Transverse colon (tissue), 4 donors: ENCODE measurements at places on chromosomes 6 and 20.

- no peak for DNase-seq
Observed at GRCh38 chr20:44610313-44610962, 28.1 kb downstream of the PKIG start.

GRCh38 chr6:163738725-163739407 is 324.3 kb downstream of the QKI start:
- DNase-seq = no peak

DNA sequence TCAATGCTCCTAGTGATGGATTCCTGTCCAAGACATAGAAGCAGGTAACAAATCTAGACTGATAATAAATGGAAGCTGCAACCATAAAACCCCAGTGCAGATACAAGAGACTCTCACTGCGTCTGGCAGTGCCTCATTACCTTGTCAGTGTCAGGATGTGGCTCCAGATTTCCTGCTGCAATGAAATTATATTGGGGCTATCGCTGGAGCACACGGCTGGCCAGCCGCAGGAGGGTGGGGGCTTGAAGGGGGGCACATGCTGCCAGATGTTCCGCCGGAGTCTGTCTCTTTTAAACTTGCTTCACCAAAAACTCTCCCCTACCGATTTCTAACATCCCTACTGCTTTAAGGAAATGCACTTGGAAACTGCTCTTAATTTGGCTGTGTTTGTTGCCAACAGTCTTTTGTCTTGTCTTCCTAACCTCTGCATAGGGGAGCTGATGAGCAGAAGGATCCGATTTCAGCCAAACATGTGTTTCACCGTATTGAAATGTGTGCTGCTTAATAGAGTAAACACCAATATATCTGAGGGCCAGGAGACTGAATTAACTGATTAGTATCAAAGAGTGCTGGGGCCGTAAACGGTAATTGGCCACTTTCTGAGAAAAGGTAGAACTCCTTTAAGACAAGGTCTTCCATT is 102.2 kb upstream of the EXOC2 start:
- no peak for DNase-seq

GRCh38 chr6:139198529-139199288 is 63.8 kb downstream of the HECA start:
- no peak for DNase-seq

- DNase-seq = no peak
Observed at GRCh38 chr20:19375395-19375794, 163.0 kb downstream of the SLC24A3 start.

DNA sequence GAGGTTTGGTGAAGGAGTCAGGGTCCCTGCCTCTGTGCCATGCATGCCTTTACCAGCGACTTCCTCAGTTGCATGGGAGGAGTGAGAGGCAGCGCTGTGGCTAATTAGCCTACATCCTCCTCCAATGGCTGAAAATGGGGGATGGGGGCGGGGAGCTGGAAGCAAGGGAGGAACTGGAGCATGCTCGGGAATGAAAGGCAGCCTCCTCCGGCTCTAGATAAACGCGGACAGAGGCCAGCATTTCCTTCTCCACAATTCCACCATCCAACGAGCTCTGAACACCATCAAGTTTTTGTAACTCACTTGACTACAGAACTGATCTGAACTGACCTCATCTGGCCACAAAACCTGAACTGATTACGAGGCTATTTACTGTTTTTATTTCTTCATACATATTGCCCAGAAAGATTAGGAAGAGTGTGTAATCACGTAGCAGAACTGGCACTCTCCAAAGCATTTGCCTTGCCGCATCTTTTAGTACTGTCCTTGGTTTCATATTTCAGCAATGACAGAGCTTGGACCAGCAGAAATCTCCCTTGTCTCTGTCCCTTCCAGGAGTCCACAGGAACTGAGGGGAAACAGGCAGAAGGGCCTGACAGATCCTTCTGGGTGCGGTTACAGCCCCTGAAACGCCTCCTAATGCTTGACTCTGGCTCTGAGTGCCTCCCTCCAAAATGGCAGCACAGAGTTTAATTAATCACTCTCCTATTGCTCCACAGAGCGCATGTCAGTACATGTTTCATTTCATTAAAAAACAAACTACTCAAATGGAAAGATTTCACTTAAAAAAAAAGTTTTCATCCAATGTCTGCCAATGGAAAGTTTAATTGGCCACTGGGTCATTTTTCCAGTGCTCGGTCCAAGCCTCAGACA is 58.2 kb upstream of the TRAF3IP2 start:
- DNase-seq = no peak

- DNase-seq = peak; percentile 93
Observed at GRCh38 chr6:31877651-31878161, 1.1 kb downstream of the SLC44A4 start.

DNA sequence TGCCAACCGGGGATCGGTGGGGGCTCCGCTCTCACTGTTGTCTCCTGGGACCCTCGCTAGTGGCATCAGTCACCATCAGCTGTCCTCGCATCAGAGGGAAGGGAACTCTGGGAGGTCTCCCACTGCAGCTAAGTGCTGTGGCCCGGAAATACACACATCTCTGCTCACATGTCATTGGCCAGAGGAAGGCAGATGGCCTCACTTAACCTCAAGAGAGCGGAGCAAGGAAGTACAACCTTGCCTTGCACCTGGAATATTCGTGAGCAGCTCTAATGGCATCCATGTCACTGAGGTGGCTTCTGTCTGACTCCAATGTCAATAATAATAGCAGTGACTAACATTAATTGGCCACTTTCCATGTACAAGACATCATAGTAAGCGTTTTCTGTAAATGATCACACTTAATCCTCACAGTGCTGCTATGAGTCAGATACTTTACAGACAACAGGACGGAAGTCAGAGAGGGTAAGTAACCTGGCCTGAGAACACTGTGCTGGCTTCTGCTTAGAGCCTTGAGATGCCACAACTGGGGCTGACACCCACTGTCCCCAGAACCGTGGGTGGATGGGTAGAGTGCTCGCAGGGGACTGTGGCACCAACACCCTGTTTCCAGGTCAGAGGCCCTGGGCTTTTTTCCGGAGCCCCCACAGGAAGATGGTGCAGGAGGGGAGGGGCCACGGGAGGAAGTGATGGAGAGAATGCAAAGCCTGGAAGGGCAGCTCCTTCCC is 6.0 kb downstream of the LHFPL5 start:
- no peak for DNase-seq
